CD4-positive, alpha-beta T cell treated with Interleukin-1 beta for 1 hour (primary cell): ENCODE measurements at places on chromosomes 2 and 18.

GRCh38 chr2:127277028-127277427 lies 16.9 kb downstream of the ERCC3 start:
- DNase-seq: no peak

DNA sequence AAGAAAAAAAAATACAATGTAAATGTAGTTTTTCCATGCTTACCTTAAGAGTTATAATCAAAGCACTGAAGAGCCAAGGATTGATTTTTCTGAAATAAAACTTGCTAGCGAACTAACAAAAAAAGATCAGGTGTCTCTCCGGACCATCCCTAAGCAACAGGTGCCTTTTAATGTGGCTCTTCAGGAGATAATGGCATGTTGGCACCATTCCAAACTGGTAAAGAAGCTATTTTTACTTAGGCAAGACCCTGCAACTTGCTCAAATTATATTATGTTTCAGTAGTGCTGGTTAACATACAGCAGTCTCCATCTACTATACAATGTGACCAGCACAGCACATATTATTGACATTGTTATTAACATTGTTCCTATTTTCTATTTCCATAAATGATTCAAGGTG lies 2.3 kb upstream of the GCC2 start:
- no peak for DNase-seq

- DNase-seq: no peak
These were observed 96.6 kb downstream of the BIRC6 start for GRCh38 chr2:32453242-32454062.

DNA sequence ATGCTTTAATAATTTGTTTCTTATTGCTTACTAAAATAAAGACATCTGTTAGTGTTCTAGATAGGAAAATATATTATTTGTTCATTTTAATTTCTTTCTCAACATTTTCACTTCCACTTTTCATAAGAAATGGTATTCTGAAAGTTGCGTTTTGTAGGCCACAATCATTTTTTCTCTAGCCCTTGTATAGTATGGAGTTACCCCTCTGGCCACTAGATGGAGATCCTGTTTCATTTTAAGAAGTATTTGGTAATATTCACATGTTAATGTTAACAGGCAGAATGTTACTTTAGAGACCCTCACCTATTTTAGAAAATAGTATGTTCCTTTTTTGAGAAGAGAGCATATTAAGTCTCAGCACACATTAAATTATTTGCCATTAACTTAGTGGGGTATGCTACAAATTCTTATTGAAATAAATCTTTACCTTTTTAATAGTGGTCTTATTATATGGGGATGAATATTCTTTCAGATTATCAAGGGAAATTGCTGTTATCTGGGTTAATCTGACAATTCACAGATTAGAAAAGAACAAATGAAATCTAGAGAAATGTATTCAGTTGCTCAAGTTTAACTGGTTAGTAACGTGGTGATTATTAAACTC lies 73.9 kb upstream of the TTC27 start:
- DNase-seq: no peak

- DNase-seq: no peak
These were observed 38.5 kb upstream of the SNED1 start for GRCh38 chr2:240959941-240960308.

- no peak for DNase-seq
These were observed 15.3 kb upstream of the TGIF1 start for GRCh38 chr18:3434685-3435084.

DNA sequence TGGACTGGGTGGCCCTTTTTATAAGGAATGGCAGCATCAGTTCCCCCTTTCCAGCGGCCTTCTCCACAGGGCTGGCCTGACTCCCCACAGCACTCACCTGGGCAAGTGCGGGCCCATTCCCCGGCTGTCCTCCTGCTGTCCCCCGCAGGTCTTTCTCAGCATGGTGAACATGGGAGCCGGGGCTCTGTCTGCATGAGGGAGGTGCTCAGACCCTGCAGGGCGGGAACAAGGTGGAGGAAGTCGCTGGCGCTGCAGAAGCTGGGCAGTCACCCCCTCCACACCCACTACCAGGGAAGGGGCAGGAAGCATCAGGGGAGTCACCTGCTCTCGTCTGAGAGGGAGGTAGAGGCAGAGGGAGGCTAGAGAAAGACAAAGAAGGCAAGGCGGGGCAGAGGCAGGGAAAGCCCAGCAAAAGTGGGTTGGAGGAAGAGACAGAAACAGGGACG lies 12.2 kb downstream of the HES6 start:
- no peak for DNase-seq

- DNase-seq: no peak
These were observed 264.0 kb downstream of the SUCLG1 start for GRCh38 chr2:84194949-84195644.

- no peak for DNase-seq
These were observed 213.2 kb upstream of the HS6ST1 start for GRCh38 chr2:128531856-128532255.

GRCh38 chr2:100184055-100184737 lies 41.8 kb upstream of the AFF3 start:
- DNase-seq: no peak

GRCh38 chr2:95029898-95030341 lies 4.4 kb downstream of the MAL start:
- DNase-seq: no peak

GRCh38 chr18:35524226-35524625 lies 26.5 kb upstream of the INO80C start:
- no peak for DNase-seq

GRCh38 chr2:112026509-112026908 lies 28.6 kb upstream of the TMEM87B start:
- no peak for DNase-seq

- DNase-seq: no peak
These were observed 65.2 kb downstream of the VSNL1 start for GRCh38 chr2:17605696-17606095.

DNA sequence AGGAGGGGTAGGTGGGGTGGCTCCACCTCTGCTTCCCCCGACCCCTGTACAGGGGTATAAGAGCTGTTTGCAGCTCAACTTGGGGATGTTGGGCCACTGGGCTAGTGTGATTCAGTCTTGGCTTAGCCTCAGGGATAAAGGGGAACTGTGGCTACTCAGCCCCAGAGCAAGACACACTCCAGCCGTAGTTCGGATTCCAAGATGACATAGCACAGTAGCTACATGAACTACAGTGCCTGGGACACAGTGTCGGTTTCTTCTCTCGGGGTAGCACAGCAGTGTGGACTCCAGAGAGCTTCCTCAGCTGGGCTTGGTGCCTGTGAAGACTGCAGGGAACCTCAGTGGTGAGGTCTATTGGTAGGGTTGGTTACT lies 21.1 kb downstream of the CARF start:
- no peak for DNase-seq

DNA sequence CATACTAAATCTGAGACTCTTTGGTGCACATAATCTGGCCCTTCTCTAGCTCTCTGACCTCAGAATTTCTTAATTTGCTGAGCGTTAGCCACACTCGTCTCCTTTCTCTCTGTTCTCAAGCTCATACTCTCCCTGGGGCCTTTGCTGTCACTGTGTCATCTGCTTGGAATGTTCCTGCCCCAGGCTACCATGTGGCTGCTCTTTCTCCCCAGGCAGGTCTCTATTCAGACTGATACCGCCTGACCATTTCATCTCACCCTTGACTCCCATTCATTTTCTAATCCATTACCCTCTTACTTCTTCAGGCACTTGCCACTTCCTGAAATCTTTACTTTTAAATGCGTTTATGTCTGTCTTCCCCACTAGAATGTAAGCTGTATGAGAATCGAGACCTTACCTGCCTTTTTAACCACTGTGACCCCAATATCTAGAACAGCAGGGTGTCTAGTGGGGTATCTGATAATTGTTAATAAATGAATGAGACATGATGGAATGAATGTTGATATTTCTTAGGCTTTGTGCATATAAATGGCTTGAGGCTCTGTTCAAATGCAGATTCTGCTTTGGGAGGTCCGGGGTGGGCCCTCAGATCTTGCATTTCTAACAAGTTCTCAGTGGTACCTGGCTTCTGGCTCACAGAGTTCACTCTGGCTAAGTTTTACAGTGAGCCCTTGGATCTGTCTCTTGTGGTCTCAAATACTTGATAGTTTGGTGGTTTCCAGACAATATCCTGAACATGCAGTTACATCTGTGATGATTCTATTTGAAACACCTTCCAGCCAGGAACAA lies 89.9 kb upstream of the EPC2 start:
- DNase-seq: no peak

DNA sequence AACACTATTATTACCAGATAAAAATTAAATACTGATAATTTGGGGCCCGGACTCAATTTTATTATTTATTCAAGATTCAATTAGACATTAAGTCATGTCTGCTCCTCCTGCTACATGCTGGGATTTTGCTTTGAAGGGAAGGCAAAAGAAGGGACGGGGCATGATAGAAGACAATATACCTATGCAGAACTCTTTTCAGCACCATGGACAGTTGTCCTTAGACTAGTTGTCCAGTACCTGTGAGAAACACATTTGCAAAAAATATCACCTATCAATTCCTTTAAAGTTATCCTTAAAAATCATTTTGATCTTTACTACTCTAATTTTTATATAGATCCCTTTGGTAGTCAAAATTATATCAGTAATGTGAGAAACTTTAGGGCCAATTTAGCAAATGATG lies 100.2 kb upstream of the SULT1C3 start:
- DNase-seq: no peak

GRCh38 chr2:239889641-239890121 lies 135.5 kb downstream of the NDUFA10 start:
- DNase-seq: no peak

DNA sequence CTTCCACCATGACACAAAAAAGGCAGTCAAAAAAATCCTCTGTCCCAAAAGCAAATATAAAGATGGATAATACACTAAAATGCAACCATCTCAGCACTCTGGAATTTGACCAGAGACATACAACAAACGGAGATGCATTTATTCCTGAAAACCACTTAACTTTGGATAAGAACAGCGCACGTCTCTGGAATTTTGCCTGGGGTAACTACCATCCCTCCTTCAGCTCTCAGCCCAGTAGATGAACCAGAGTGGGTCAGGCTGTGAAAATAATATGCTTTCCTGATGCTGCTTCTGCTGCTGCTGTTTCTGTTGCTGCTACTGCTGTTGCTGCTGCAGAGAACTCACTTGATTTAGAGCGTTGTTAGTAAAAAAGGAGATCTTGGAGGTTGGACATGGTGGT lies 133.8 kb upstream of the ACVR2A start:
- DNase-seq: no peak

DNA sequence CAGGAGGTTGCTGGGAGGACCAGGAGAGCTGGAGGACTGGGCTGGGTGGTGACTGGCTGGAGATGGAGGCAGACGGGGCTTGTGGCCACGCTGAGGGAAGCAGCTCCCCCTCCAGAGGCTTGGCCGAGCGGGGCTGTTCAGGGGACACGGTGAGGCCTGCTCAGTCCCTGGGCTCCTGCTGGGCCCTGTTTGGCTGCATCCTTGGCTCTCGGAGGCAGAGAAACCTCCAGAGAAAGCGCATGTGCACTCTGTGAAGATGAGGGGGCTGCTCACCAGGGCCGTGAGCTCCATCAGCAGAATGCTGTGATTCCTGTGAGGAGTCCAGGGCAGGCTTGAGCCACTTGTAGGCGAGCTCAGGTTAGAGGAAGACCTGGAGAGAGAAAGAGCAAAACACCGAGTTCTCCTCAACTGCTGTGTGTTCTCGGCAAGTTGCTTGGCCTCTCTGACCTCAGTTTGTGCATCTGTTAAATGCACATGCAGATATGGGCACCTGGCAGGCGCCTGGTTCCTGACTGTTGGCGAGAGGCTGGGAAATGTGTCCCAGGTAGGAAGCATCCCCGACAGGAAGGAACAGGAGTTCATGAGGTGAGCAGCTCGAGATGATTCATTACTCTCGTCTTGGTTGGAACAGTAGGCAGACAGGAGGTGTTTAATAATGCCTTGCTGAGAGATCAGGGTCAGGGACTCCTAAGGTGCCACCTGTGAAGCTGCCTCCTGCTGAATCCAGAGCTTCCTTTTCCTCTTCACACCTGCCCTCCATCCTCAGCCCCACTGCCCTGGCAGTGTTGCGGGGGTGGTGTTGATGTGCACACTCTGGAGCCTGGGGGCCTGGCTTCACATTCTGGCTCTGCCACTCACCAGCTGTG lies 941 bp downstream of the ZAP70 start:
- no peak for DNase-seq

- DNase-seq: no peak
These were observed 81.1 kb downstream of the TMEM17 start for GRCh38 chr2:62424899-62425298.

DNA sequence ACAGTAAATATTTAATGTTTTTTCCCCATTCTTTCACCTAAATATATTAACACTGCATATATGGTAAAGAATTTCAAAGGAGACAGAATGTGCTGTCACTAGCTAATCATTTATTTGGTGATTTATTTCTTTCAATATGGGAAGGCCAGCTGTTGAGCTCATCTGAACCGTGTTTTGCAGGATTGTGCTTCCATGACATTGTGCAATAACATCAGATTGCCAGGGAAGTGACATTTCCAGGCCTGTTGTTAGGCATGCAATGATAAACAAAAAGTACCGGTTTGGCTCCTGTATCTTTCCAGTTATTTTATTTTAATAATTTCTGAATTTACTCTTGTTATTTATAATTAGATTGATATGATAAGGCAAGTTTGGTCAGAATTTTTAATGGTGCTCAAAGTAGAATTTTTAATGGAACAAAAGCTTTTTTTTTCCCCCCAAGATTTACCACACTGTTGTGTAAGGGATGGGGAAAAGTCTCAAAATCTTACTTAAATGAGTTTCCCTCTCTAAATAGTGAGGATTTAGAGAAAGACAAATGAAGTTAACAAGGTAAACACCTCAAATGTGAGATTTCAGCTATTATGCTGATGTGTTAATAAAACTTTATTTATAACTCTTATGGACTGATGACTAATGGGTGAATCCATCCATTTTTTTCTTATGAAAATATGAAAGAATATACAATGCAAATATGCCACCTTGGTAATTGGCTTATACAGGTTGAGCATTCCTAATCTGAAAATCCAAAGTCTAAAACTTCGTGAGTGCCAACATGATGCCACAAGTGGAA lies 52.7 kb downstream of the MALT1 start:
- no peak for DNase-seq

DNA sequence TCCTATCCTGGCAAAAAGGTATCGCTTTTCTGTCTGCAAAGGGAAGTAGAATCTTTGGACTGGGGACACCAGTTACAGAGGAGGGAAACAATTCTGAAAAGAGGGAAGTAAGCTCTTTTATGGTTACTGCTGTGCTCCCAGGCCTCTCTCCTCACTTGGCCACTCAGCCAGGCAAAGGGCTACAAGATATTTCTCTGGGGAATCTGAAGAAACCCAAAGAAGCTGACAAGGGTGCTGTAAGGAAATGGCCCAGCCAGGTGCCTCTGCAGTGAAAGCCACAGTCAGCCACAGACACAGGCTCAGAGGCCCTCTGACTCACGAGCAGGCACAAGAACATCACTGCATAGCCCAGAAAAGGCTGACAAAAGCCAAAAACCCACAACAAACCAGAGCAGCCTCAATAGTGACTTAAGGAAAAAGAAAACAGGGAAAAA lies 5.8 kb downstream of the HDLBP start:
- peak; percentile 65 for DNase-seq
